ENCODE measurements at places on chromosomes 3 and 15. TPM values are rescaled to one million over a fixed set of nuclear protein-coding genes. Genes with fewer than 3 reads are reported as not detected.

DNA sequence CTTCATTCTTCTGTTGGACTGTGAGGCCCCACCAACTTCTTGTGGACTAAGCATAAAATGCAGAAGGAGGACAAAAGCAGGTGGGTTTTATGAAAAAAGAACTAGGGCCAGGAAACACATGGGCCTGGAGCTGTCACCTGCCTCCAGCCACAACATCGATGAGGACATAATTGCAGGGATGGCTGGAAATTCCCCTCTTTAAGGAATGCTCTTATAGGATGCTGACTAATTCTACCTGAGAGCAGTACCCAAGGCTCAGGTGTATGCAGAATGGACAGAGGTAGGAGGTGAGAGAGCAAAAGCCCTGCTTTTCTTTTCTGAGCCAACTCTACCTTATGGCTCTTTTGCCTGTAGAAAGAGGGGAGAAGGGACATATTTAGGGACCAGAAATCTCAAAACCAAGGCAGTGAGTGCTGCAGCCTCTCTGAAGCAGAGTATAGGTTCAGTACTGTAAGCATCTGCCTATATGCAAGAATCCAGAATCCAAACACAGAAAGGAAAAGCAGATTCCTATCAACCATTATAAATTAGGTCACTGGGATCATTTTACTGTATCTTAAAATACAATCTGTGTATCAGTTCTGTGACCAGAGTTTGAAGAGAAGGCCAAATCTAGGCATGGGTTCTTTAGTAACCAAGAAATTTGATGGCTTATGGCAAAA lies 205.3 kb upstream of the WNT5A start:
- H3K27me3 ChIP-seq = peaks cover 8% of the 10 kb centered on the region
- no peak overlapping the region for H3K27ac ChIP-seq
- DNase-seq = no peak
- no peaks in the 10 kb centered on the region for H3K36me3 ChIP-seq

DNA sequence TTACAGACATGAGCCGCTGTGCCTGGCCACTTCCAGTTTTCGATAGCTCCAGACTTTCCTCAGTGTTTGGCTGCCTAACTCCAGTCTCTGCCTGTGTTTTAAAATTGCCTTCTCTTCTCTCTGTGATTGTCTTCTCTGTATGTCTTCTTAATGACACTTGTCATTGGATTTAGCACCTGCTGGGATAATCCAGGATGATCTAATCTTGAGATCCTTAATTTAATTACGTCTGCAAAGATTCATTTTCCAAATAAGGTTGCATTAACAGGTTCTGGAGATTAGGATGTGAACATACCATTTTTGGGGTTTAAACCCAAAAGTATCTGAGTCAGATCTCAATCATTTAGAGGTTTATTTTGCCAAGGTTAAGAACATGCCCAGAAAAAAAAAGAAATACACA lies 222.2 kb upstream of the PDZRN3 start:
- H3K27me3 ChIP-seq = no peaks in the 10 kb centered on the region
- H3K36me3 ChIP-seq = no peaks in the 10 kb centered on the region
- DNase-seq = no peak
- no peak overlapping the region for H3K4me3 ChIP-seq

Gene LIPC
- total RNA-seq = 64.8 TPM

- peak overlapping the region; percentile 92 for H3K27ac ChIP-seq
- peak overlapping the region; percentile 89 for H3K4me3 ChIP-seq
- peak; percentile 96 for DNase-seq
Observed at GRCh38 chr3:11719406-11720303, 75.9 kb upstream of the VGLL4 start.

GRCh38 chr15:31437686-31438085 lies 111.1 kb downstream of the KLF13 start:
- H3K4me3 ChIP-seq = no peak overlapping the region
- peaks cover 19% of the 10 kb centered on the region for H3K4me1 ChIP-seq
- peaks cover 3% of the 10 kb centered on the region for H3K27me3 ChIP-seq

Gene PLXNB1
- total RNA-seq = 74.5 TPM

DNA sequence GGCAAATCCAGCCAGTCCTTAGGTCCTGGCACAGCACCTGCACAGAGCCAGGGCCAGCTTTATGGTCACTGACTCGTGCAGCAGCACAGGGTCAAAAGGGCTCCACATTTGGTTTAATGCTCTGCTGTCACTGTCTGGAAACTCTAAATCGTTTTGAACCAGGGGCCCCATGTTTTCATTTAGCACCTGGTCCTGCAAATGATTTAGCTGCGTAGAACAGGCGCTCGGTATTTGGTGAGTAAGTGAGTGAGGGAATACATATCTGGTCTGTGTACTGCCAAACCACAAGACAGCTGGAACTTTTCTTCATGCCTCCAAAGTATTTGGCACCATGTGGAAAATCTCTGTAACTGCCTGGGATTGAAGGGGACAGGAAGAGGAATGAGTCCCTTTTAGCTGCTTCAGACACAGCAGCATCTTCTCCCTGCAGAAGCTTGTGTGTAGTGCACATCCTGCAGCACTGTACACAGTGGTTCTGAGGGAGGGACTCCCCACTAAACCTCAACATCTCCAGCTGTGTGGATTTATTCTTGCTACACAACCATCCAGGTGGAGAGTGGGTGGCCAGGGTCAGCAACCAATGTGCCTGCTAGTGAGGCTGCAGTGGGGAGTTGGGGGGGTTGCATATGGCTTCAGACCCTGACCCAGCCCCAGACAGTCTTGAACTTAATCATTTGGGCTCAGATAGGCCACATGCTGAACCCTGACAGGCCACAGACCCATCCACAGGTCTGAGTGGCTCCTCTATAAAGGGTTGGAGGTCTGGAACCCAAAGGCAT lies 1.1 kb downstream of the SH2D7 start:
- no peaks in the 10 kb centered on the region for H3K27me3 ChIP-seq
- no peak overlapping the region for H3K27ac ChIP-seq
- peaks cover 23% of the 10 kb centered on the region for H3K4me1 ChIP-seq
- no peak overlapping the region for H3K4me3 ChIP-seq

Gene AMT
- total RNA-seq = 19.0 TPM

DNA sequence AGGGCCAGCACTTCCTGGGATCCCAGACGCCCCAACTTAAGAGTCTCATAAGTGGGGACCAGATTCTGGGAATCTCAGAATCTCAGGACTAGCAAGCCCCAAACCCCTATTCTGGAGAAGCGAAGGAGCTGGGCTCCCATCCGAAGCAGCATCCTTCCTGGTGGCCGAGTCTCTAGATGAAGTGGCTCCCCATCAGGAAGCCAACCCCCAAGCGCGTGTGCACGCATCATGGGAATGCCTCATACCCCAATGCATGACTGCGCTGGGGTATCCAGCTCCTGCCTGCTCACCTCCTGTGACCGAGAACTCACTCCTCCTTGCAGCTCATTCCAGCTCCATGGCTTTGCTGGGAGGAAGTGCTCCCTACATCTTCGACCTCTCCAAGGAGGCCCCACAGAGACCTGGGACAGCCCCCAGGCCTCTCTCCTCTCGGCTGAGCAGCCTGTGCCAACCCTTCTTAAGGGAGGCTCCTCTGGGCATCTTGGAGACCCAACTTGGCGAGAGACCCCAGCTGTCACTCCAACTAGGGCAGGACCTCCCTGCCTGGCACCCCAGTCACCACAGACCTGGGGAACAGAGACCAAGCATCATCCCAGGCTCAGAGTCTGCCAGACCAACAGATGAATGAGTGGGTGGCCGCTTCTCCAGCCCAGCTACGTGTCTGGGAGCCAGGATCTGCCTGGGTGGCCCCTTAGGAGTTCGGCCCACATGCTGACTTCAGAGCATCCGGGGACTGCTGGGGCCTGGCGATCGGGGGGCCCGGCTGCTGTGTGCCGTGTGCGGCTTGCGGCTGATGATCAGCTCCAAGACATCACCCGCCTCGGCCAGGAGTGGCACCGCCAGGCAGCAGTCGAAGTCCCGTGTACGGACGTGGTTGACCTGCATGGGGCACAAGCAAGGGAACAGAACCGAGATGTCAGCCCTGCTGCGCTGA lies 46.9 kb downstream of the GRIP2 start:
- no peak for DNase-seq
- H3K27ac ChIP-seq = no peak overlapping the region
- H3K36me3 ChIP-seq = no peaks in the 10 kb centered on the region
- no peak overlapping the region for H3K4me3 ChIP-seq

DNA sequence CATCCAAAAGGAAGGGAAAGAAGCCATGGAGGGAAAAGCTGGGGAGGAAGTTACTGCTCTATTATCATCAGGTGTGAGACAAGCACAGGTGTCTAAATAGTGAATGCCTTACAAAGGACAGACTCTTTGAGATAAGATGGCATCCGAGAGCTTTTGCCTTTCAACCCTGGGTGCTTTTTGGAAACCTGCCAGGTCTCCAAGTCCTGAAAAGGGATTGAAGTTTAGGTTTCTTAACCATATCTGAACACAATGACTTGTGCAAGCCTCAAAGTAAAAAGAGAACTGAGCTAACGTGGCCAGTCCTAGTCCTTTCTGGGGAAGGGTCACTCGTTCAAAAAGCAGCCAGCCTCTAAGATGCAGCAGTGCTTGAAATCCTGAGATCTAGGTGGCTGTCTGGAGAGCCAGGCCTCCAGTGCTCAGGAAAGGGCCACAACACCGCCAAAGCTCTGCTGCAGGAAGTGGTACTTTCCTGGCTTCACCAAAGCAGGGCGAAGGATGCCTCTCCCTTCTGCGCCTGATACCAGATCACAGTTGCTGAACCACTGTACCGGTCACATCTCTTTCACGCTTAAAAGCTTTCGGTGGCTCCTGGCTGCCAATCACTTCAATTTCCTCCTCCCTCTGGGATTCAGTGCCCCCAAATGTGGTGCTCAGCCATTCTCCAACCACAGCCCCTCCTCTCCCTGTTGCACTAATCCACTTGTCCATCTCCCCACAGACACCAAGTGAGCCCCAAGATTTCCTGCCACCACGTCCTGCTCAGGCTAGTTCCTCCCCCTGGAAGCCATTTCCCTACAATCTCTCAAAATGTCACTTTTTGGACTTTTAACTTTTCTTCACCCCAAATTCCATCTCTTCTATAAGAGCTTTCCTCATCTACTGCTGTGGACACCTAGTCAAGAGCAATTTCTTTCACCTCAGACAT lies 104.1 kb upstream of the LPP start:
- H3K4me1 ChIP-seq = peaks cover 24% of the 10 kb centered on the region
- H3K4me3 ChIP-seq = no peak overlapping the region
- no peak overlapping the region for H3K27ac ChIP-seq

DNA sequence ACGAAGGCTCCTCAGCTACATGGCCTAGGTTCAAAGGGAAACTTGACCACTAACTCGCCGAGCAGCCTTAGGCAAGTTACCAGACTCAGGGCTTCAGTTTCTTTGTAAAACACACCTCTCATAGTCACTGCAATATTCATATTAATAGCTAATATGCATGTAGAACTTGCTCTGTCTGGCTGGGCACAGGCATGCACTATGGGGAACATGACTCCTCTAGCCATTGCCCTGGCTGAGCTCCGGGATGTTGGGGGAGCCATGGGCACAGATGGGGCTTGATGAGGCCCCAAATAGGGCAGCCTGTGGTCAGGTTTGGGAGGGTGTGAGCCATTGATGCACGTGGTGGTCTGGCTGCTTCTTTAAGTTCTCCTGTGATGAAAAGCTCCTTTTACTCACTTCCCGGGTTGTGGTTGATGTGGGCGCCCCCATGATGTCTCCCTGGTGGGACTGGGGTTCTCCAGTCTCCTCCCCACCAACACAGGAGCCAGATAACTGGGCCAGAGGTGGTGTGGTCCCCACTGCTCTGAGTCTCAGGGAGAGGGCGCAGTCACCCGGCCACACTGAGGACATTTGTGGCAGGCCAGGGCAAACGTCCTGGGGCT lies 29.4 kb upstream of the DUSP7 start:
- H3K27ac ChIP-seq = no peak overlapping the region
- no peaks in the 10 kb centered on the region for H3K27me3 ChIP-seq
- no peak overlapping the region for H3K4me3 ChIP-seq
- DNase-seq = no peak
- H3K36me3 ChIP-seq = no peaks in the 10 kb centered on the region
- H3K4me1 ChIP-seq = peaks cover 35% of the 10 kb centered on the region

DNA sequence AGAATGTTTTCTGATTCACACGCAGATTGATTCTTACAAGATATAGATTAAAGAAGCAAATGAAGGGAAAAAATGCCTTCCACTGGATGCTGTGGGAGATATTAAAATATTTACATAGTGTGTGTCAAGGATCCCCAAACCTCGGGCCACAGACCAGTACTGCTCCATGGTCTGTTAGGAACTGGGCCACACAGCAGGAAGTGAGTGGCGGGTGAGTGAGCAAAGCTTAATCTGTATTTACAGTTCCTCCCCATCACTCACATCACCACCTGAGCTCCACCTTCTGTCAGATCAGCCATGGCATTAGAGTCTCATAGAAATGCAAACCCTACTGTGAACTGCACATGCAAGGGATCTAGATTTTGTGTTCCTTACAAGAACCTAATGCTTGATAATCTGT lies 552.6 kb upstream of the GOLIM4 start:
- H3K4me1 ChIP-seq = no peaks in the 10 kb centered on the region
- H3K4me3 ChIP-seq = no peak overlapping the region
- no peak for DNase-seq

DNA sequence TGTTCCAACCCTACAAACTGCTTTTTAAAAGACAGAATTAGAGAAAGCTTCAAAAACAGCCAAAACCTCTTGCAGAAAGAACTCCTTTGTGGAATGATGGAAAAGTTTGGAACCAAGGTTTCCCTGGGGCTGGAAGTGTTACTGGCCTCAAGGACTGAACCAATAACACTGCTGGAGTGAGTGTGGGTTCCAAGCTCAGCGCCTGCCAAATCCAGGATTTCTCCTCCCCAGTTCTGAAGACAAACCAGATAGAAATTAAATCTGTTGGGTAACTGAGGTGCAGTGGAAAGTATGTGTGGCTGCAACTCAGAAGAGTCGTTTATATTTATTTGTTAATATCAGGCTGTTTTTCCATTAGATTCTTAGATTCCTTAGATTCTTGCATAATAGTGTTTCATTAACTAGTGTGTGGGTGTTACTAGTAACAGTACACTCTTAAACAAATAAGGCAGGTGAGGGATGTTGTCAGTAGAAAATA lies 66.5 kb upstream of the FNDC3B start:
- no peak overlapping the region for H3K4me3 ChIP-seq
- DNase-seq = no peak
- H3K4me1 ChIP-seq = no peaks in the 10 kb centered on the region
- H3K27ac ChIP-seq = peak overlapping the region; percentile 22
- H3K27me3 ChIP-seq = no peaks in the 10 kb centered on the region

Gene DUOXA2
- total RNA-seq = 24.6 TPM

Gene TRIM71
- total RNA-seq = 14.5 TPM

GRCh38 chr3:184040010-184040409 lies 8.5 kb downstream of the HTR3D start:
- H3K36me3 ChIP-seq = no peaks in the 10 kb centered on the region
- H3K4me3 ChIP-seq = no peak overlapping the region
- DNase-seq = peak; percentile 25
- H3K4me1 ChIP-seq = no peaks in the 10 kb centered on the region
- no peaks in the 10 kb centered on the region for H3K27me3 ChIP-seq
- H3K27ac ChIP-seq = no peak overlapping the region

GRCh38 chr3:119841808-119842471 lies 60.0 kb downstream of the NR1I2 start:
- no peak overlapping the region for H3K4me3 ChIP-seq
- DNase-seq = no peak
- H3K4me1 ChIP-seq = no peaks in the 10 kb centered on the region
- no peaks in the 10 kb centered on the region for H3K36me3 ChIP-seq
- no peak overlapping the region for H3K27ac ChIP-seq
